ENCODE measurements at places on chromosomes 12 and 14.

DNA sequence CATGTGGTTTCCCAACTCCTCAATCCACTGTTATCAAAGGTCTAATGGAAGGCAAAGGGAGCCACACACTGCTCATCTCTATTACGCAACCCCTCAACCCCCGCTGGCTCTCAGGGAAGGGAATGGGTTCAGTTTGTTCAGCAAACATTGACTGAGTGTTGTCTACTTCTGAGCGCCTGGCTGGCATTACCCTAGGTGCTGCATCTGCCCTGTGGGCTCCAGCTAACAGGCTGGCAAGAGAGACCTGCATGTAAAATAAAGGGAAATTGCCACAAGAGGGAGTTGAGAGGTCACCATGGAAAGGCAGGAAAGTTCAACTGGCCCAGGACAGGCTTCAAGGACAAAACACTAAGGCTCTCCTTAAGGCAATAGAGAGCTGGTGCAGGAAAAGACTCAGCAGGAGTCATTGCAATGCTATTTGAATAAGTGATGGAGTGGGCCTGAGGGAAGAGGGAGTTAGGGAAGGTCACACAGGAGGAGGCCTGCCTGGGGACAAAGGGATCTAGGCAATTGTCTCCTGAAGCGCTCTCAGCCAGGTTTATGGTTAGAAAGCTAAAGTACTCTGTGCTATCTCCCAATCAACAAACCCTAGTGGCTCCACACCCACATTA, 5.5 kb upstream of the ZNF740 start:
- DNase-seq, result no peak

- no peak for DNase-seq
These were observed 6.0 kb upstream of the PCNX4 start for GRCh38 chr14:60085693-60086092.

DNA sequence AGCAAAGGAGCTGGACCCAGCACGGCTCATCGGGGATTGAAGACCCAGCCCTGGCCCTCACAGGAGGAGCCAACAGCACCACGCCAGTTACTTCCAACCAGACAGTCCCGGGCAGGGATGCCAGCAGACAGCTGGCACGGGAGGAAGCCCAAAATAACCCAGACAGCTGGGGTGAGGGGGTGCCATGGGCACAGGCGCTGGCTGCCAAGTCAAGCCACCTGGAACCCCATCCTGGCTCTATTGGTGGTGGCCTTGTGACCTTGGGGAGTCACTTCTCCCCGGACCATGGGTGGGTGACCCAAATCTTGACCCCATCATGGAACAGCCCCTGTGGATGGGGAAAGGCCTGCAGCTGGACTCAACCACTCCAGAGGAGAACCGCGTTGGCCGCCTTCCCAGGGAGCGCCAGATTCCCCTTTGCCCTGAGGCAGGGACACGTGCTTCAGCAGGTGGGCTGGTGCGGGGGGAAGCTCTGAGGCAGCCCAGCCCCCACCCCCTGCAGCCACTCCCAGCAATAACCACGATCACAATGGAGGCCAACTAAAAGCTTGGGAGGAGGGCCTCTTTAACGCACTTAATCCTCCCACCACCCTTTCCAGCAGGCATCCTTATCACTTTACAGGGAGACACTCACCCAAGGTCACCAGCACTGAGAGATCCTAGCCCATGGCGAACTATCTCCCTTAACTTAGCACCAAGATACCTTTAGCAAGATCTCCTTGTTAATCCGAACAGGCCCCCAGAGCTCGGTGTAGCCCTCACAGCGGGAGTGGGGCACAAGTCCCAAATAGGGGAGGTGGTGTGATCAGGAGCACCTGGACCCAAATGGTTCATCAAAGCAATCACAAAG, 4.7 kb upstream of the RHOF start:
- DNase-seq, result no peak

- DNase-seq, result no peak
These were observed 39.3 kb upstream of the FRMD6 start for GRCh38 chr14:51612449-51612848.

- DNase-seq, result no peak
These were observed 216.2 kb downstream of the ZFP36L1 start for GRCh38 chr14:68576496-68577244.

DNA sequence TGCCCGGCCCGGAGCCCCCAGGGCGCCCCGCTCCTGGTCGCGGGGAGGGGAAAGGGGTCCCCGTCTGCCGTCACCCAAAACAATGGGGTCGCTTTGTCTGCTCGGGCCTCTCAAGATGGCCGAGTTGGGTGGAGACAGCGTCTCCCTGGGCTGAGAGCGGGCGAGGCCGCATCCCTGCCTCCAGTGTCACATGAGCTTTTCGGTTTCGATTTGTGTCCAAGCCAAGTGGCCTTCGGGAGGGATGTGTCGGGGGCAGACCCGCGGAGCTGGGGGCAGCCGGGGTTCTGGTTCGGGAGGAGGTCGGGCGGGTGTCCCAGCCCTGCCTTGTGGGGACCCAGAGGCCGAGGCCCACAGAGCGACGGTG, 790 bp downstream of the DYNC1H1 start:
- DNase-seq, result peak; percentile 30

DNA sequence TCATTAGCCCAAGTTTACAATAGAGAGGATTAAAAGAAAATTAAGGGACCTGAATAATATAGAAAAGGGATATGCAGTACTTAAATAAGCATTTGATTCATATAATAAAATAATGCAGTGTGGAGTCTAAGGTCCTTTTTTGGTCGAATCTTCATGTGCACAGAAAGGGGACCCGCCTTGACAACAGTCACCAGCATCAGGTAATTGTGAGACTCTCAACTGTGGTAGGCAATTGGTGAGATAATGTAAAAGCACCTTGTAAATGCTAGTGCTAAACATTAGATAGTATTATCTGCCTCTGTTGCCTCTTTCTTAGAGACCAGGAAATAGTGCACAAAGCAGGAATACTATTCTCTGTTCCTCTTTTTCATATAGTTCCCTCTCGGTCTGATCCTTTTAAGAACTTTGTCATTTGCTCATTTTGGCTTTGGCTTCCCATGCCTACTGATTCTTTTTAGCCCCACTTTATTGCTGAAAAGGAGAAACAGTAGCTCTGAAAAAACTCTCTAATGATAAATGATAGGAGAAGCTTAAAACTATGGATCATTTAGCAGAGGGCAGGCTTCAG, 17.5 kb downstream of the CHPT1 start:
- DNase-seq, result no peak

DNA sequence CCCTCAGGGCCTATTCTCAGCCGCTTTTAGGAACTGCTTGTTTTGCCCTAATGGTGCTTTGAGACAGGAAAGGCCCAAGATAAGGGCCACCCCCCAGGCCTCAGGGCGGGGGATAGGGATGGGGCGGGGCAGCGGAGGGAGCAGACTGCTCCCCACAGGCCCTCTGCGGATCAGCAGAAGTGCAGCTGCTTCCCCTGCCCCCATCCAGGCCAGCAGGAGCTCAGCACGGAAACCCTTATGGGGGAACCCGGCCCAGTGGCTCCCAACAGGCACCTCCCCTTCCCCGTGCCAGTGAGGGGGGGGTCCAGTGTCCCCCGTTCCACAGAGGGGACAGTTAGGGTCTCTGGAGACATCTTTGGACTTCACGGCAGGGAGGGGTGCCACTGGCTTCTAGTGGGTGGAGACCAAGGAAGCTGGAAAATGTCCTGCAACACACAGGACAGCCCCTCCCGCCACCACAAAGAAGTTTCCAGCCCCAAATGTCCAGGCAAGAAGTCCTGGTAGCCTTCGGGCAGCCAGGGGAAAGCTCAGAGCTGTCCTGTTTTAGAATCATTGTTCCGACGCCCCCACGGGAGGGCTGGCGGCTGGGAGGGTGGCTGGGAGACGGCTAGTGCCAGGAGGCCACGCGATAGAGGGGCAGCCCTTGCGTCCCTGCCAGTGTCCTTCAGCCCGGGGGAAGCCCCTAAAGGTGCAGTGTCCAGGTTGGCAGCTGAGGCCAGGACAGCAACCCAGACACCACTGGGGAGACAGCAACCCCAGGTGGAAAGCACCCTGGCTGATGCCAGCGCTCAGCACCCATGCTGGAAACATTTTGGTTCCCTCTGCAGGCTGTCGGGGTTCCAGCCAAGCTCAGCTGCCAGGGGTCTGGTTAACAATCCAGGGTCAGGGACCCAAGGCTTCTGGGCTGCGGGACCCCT, 10.4 kb upstream of the GPR132 start:
- DNase-seq, result no peak

DNA sequence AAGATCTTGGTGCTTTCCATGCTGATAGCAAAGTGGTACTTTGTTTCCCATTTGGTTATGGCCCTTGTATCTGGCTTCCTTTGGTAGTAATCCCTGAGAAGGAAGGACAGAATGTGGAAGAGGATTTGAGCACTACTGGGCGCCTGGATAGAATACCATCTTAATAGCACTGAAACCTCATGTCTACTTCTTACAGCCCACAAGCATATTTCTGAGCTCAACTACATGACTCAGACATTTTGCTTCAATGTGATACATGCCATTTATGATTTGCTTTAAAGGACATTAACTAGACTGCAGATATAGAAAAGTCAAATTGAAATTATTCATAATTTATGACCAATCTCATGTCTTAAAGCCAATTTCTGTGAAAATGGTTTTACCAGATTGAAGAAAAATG, 80.4 kb downstream of the LIN7A start:
- no peak for DNase-seq

GRCh38 chr14:79721399-79722084, 489.8 kb downstream of the DIO2 start:
- DNase-seq, result no peak

DNA sequence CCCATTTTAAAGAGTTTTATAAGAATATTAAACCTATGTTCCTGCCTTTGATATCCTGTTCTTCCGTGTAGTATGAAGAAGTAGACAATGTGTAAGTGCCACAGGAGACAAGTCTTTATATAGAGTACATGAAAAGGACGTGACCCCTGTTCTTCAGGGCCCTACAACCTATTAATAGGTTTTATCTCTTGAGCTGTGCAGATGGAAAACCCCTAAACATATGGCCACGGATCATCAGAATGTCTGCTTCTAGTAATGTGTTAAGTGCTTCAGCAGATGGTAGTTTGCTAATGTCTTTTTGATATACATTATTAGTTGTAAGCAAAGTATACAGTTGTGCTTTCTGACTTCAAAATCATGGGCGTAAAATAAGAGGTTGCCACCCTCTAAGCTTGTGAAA, 228.5 kb downstream of the PTPRO start:
- DNase-seq, result no peak

DNA sequence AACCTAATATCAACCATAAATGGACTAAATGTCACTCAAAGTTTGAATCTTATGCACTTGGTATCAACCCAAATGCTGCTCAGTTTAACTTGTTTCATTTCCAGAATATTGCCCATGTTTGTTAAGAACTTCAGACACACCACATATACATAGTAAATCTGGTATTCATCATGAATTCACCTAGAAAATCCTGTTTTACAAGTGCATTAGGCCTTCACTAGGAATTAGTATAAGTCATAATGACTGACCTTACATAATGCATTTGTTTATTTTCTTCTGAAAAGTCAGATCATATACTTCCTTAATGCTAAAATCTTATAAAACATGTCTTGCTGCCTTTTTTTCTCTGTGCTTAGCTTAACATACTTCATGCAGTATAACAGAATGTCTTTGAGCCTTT, 66.1 kb downstream of the ABCD2 start:
- DNase-seq, result no peak

DNA sequence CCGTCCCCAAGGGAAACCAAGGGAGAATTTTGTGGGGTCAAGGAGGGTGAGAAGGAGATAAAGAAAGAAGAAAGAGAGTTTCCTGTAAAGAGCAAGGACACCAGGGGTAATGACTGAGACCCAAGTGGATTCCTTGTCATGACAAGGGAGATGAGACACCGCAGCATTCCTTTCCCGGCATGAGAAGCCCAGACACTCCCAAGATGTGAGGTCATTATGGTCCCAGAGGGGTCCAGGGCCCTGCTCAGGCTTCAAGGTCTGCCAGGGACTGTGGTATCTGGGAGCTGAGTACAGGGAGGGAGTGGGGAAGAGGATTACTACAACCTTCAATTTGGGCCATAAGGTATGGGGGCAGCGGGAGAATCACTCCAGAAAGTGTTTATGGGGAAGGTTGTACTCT, 58.1 kb downstream of the SPTB start:
- no peak for DNase-seq

GRCh38 chr14:54818201-54819133, 84.2 kb downstream of the GCH1 start:
- DNase-seq, result no peak

GRCh38 chr12:110501399-110501751, 536 bp downstream of the VPS29 start:
- DNase-seq, result no peak

GRCh38 chr14:88706425-88706824, 86.3 kb downstream of the EML5 start:
- DNase-seq, result no peak

DNA sequence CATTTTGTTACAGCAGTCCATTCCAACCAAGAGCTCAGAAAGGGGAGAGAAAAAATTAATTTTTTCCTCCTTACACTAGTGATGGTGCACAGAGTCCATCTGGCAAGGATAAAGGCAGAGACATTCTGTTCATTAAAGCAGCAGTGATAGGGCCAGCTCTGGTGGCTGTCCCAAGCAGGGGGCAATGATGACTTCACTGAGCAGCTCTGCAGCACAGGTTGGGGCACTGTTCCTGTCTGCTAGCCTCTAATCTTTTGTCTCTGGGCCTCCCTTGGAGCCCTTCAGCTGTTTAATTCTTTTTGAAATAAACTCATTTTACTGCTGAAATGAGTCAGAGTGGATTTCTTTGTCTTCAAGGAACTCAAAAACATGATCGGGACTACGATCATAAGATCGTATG, 200.9 kb upstream of the PLXNC1 start:
- DNase-seq, result no peak

DNA sequence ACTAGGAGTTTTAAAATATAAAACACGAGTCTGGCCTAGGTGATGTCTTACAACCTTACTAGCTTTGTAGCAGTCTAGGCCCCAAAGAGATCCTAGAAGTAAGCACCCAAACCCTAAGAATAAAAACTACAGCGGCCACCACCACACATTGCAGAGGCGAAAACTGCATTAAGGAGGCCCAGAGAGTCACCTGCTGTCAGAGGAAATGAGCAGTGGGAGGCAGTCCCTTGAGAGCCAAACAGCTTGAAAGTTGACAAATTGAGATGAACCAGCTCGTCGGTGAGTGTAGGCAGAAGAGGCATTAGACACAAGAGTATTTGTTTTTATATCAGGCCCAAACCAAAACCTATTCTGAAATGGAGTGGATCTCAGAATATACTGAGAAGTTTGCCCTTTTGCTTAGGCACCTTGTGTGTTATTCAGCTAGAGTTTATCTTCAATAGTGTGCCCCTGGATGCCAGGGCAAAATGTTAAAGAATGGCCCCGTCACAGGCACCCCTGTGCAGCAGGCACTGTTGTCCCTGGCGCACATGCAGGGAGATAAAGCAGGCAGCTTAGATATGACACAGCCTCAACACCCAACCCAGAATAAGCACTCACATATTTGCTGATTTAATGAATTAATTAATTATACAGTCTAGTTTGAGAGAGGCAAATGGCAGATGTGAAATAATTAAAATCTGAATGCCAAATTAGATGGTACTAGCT, 56.7 kb downstream of the TTC7B start:
- no peak for DNase-seq

DNA sequence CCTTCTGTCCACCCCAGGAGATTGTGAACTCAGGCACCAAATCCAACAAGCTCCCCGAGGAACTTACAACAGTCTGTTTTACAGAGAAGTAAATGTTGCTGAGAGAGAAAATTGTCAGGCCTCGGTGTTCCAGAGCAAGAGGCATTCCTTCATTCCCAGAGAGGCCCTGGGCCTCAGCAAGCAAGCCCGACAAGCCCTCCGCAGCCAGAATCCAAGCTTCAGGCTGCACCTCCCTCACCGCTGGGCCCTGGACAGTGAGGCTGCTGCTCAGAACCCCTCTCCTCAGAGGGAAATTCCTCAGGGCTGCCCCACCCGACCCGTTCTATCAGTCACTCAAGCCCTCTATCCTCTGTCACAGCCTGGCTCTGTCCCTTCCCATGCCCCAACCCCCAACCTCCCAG, 56.4 kb downstream of the ZFP36L1 start:
- no peak for DNase-seq
